ENCODE measurements at places on chromosomes 4 and X.

DNA sequence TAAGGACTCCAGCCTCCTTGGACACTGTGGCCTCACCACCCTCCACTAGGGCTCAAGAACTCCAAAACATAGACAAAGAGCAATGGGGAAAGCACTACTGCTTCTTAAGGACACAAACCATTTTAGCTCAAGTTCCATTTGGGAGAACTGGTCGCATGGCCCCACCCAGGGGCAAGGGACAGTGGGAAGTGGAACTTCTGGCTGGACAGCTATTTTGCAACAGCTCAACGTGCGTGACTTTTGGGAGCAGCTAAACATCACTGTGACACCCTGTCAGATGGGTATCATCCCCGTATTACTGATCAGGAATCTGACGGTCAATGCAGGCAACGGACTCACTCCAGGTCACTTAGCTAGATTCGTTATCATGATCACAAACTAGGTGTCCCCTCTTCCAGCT lies 9.0 kb upstream of the GLOD5 start:
- no peak for DNase-seq

DNA sequence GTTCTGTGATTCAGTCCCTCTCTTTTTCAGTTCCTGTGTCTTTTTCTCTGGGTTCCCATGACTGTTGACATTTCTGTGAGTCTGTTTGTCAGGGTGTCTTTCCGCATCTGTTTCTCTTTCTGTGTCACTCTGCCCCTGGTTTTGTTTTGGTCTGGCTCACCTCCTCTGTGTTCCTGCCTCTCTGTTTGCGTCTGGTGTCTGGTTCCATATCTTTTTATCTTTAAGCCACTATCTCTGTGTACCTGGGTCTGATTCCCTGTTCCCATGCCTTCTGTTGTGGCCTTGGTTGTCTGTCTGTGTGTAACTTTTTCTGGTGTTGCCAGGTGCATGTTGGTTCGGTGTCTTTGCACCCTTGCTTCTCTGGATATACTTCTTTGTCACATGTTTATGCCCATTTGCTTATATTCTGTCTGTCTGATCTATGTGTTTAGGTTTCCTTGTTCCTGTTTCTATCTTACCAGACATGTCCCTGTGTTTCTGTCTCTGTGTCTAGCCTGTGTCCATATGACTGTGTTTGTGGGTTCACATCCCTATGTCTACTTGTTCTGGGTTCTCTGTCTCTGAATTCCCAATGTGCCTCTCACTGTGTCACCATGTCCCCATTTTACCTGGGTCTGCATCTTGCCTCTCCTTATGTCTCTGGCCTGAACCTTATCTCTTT lies 50.2 kb downstream of the ITIH6 start:
- no peak for DNase-seq

- DNase-seq: no peak
Observed at GRCh38 chr4:150547154-150547838, 34.7 kb upstream of the MAB21L2 start.

- DNase-seq: no peak
Observed at GRCh38 chr4:159296061-159296460, 193.2 kb downstream of the RAPGEF2 start.

GRCh38 chr4:10296730-10297129 lies 160.5 kb downstream of the ZNF518B start:
- DNase-seq: no peak

Measured in AG09319 (cell line).